ENCODE measurements at places on chromosomes 4 and X.

GRCh38 chr4:32477518-32477917 is 1757.3 kb downstream of the PCDH7 start:
- DNase-seq: no peak

- DNase-seq: no peak
Measured at GRCh38 chr4:112147697-112148096, 2.4 kb downstream of the FAM241A start.

DNA sequence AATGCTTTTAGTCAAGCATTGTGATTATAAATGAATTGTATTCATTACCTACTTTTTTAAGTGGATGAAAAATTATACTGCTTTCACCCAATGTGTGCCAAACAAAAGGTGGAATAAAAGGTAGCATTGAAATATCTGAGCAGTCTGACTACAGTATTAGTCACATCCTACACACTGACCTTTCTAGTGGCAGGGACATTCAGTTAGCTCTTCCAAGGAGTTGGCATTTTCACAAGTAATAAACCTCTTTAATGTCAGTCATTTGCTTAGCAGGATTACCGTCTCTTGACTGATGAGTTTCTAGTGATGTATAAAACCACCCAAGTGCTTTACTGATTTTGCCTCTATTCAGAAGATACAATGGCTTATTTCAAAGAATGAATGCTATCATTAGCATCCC is 687.9 kb downstream of the ARAP2 start:
- no peak for DNase-seq

DNA sequence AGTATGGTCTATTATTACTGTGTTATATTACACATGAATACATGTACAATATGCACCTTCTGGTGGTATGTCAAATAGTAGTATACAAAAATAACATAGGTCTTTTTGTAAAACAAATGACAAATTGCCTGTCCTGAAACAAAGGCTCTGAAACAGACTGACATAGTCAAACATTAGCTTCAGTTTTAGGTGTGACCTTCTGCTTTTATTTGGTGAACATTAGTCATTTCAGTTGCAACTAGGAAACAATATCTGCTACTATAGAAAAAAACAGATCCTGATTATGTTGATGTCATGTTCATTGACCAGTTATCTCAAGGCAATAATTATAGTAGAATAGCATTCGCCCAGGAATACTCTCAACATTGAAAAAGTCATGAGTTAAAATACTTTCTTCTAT is 123.0 kb downstream of the CHRNA9 start:
- DNase-seq: no peak

GRCh38 chr4:38082424-38083385 is 122.5 kb downstream of the PTTG2 start:
- no peak for DNase-seq

GRCh38 chrX:153440556-153441135 is 5.2 kb downstream of the TREX2 start:
- DNase-seq: no peak

GRCh38 chrX:123504047-123504446 is 228.8 kb downstream of the THOC2 start:
- DNase-seq: no peak

- DNase-seq: no peak
Measured at GRCh38 chrX:107684956-107685385, 56.7 kb downstream of the PRPS1 start.

- DNase-seq: no peak
Measured at GRCh38 chrX:69027181-69028005, 137.9 kb downstream of the PJA1 start.

DNA sequence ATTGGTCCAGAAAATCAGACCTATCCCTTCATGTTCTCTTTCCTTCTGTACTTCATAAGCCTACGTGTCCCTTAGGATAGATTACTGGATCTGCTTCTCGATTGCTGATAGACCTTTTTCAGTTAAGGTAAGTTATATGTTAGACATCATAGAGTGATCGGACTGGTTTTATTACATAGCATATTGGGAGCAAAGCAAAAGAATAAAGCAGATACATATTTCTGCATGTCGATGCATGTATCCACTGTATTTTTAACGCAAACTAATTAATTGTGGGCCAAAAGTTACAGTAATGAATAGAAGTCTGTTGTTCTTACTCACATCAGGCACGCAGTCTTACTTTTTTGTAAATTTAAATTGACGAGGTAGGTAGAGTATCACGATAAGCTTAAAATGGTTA is 106.4 kb downstream of the SLIT2 start:
- no peak for DNase-seq

GRCh38 chrX:50697691-50698090 is 116.3 kb downstream of the SHROOM4 start:
- no peak for DNase-seq

DNA sequence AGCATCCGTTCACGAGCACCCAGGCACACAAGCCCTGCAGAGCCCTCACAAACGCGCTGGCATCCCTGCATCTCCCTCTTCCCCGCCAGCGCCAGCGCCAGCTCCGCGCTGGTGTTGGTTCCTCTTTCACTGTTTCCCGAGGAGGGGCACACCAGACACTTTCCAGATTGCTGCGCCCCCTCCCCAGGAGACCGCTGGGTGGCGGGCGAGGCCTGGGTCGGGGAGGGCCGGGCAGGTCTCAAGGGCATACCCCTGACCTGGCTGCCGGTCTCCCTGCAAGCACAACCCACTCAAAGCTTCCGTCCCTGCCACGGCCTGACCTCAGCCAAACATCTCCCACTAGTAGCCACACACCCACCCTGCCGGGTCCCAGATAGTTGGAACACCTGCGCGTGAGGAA is 2.2 kb upstream of the NKX1-1 start:
- DNase-seq: no peak

DNA sequence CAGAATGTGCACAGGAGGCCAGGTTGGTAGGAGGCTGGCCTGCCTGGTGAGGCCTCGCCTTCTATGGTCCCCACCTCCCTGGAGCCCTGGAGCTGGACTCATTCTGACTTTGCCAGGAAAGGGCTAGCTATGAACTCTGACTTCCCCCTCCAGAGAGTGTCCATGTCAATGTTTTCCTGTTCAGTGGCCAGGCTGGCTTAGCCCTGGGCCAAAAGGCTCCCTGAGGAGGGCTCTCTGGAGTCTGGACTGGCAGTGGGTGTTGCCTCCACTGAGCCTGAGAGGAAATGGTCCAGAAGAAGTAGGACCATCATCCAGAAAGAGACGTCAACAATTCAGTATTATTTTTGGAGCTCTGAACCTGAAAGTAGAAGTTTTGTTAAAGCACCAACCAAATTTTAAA is 178.7 kb downstream of the CHIC2 start:
- no peak for DNase-seq

- no peak for DNase-seq
Measured at GRCh38 chr4:69888336-69888735, 28.4 kb upstream of the SULT1E1 start.

DNA sequence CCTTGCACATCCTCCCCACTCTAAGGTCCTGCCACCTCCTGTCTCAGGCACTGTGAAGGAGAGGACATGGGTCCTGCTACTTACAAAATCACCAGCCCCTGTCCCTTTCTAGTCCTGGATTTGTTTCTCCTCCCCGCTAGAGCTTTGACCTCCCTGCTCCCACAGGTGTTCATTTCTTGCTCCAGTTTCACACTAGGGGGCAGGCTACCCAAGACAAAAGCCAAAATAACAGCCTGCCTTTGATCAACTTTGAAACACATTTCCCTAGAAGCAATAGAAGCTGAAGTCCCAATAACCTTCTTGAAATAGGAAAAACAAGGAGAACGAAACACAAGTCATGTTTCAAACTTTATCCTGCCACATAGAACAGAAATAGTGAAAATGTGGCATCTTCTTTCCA is 164.4 kb downstream of the QDPR start:
- DNase-seq: no peak

DNA sequence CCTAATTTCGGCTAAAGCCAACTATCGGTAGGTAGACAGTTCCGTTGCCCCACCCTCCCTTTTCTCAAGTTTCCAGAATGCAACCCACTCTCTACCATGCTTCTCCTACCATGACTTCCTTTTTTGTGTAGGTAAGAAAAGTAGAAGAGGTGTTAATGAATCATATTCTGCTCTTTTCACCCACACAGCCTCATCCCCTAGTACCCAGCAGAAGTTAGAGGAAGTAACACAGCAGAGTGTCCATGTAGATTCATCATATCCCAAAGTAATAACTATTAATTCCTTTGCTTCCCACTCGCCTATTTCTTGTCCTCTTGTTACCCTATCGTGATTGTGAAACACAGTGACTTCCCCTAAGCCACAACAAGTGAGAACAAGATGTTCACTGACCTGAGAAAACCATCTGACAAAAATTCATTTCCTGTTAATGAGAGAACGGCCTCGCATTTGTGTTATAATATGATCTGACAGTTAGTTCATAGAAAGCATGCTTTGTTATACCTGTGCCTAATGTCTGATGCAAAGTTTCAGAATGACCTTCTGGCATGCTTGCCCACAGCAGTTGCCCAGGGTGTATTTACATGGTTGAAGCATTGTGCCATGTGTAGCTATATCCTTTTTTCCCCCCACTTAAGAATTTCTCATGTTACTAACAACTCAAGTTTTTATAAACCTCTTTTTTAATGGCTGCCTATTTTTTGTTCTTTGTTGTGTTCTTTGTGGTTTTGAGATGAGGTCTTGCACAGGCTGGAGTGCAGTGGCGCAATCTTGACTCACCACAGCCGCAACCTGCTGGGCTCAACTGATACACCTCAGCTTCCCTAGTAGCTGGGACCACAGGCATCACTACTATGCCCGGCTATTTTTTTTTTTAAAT is 185.6 kb downstream of the RAP1GDS1 start:
- DNase-seq: peak; percentile 52

GRCh38 chr4:76293772-76294171 is 12.8 kb upstream of the STBD1 start:
- no peak for DNase-seq

- no peak for DNase-seq
Measured at GRCh38 chr4:168908093-168908492, 102.0 kb downstream of the CBR4 start.

DNA sequence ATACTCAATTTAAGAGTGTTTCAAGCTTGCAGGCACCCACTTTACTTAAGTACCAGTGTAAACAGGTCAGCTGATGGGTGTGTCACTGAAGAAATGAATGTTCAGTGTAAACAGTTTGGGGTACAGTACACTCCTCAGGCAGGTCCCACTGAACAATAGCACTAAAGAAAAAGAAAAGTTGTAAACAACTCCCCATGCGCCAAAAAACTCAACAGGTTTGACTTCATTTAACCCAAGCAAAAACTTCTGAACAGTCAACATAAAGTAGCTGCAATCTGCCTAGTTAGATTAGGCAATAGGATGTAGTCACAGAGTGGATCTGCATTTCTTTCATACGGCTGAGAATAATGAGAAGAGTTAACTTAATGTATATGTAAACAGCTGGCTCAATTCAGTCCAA is 93.2 kb downstream of the FAM13A start:
- no peak for DNase-seq

DNA sequence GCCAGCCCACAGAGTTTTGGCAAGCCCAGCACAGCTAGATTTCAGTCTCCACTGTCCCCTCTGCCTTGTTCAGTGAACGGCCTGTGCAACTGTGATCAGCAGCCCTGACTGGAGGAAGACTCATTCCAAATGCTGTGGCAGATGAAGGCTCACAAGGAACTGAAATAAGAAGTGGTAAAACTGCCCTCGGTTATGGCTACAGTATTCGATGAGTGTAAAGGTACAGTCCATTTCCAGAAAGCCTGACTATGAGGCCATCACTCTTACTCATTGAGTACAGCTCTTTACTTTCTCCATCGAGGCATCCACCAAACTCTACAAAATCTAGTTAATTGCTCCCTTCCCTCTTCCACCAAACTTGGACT is 69.1 kb downstream of the RHOH start:
- DNase-seq: no peak

DNA sequence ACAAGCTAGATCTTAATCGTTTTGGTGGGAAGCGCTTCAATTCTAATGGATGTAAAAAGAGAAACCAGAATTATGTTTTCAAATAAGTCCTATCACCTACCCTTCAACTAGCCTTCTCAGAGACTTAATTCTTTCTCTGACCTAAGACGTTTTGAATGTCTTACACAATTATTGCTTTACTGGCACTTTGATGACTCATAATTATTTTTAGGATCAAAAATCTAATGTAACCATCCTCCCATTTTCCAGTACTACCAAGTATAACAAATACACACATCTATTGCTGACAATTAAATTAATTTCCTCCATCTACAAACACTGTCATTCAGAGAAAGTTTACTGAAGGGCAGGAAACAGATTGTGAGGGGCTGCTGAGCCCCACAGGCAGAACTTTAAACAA is 108.6 kb downstream of the PPP3CA start:
- no peak for DNase-seq

- no peak for DNase-seq
Measured at GRCh38 chr4:149857446-149857845, 41.8 kb upstream of the IQCM start.

DNA sequence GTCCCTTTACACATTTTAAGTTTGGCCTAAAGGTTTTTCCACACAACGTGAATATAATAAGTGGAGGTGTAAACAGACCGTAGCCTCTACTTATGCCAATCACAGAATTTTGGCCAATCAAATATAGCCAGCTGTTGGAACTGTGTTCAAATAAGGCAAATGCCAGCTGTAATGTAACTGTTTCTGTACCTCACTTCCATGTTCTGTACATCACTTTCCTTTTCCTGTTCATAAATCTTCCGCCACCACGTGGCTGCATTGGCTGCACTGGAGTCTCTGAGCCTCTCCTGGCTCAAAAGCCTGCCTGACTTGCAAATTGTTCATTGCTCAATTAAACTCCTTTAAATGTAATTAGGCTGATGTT is 105.1 kb upstream of the SMIM31 start:
- no peak for DNase-seq

DNA sequence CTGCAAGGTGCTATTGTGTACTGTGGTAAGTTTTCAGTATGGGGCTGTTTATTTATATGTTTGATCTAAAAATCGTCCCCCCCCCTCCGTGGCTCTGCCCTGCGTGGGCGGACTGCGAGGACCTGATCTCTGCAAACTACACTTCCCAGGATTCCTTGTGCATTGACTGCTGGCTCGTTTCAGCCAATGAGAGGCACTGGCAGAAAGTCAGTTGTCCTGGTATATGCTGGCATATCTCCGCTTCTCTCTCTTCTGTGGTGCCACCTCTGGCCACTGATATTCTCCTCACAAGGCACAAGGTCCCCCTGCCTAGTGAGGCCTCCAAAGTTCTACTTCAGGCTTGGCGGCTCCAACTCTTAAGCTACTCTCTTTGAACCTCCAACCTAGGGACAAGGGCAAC is 168.8 kb upstream of the ZFP42 start:
- DNase-seq: no peak

DNA sequence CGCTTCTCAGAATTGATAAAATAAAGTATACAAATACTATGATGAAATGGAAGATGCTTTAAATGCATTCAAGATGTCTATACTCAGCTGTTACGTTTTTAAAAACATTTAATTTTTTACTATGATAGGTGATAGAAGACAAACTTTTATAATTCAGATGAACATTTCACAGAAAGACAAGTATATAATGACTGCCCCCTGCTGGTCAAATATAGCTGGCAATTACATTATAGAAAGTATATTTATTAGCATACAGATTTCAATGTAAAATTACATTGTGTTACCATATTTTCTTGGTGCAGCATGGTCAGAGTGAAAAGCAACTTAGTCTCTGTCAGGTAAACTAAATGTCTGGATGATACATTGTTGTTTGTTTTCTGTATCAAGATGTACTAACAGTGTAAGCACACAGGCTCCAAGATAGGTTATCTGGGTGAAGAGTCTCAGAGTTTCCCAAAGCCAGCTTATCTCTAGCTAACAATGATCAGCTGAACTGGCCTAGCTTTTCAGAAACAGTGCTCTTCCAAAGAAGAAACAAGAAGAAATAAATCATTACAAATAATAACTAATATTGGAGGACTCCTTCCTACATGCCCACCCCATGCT is 54.1 kb downstream of the SRPX start:
- DNase-seq: no peak

Data from activated effector memory CD4-positive, alpha-beta T cell treated with Interleukin-2 at 50 U/mL for 16 hours (primary cell).